ENCODE measurements at places on chromosomes 2 and 18. TPM values are rescaled to one million over a fixed set of nuclear protein-coding genes. Genes with fewer than 3 reads are reported as not detected.

DNA sequence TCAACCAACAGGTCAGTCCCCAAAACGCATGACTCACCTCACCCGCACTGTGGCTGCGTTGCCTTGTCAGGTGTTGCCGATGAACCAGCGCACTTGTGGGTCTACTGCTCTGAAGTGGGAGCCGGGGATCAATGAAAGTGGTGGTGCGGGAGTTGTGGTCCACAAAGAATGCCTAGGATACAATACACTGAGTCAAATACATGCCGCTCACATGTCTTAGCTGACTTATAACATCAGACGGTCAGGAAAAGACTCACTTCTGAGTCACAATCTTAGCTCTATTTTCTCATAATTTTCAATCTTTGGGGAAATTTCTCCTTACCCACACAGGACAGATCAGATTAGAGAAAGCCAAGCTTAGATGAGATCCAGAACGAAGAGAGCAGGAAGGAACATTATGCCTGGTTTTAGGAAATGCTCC is 107.1 kb upstream of the STK17B start:
- no peak for DNase-seq

The NAT8 gene
- polyA plus RNA-seq, result not detected

The HOXD12 gene
- polyA plus RNA-seq, result not detected

The UGT1A3 gene
- polyA plus RNA-seq, result not detected

GRCh38 chr18:63192126-63192884 is 127.3 kb downstream of the BCL2 start:
- DNase-seq, result no peak

The ASB18 gene
- polyA plus RNA-seq, result 8.8 TPM

DNA sequence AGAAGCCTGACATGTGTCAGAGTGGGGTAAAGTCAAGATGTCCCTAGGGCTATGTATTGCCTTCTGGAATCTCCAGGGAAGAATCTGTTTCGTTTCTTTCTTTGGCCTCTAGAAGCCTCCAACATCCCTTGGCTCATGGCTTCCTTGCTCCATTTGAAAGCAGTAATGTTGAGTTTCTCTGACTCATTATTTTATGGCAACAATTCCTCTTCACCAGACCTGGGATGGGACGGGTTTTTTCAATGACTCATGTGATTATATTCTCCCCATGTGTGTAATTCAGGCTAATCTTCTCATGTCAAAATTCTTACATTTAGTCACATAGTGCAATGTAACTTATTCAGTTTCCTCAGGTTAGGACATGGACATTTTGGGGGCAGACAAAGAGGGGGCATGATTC is 1038.6 kb downstream of the CBLN2 start:
- DNase-seq, result no peak

DNA sequence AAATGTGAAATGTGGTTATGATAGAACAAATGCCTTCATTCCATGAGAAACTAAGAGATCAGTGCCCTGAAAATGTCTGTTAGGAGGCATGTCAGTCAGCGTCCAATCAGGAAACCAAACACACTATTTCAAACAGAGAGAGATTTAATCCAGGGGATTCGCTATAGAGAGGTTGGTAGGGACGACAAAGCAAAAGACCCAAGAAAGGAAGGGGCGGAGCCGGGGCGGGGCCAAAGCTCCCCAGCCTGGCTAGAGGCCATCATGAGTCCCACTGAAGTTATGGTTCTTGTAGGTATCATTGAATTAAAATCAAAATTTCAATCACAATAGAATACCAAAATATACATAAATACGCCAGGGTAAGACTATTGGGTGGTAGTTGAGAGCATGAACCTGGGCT is 32.9 kb upstream of the RNF149 start:
- no peak for DNase-seq

GRCh38 chr2:188610050-188610444 is 318.4 kb downstream of the GULP1 start:
- DNase-seq, result no peak

GRCh38 chr2:160309585-160309984 is 109.5 kb upstream of the ITGB6 start:
- no peak for DNase-seq

The SLC9A4 gene
- polyA plus RNA-seq, result not detected

- peak; percentile 6 for DNase-seq
Observed at GRCh38 chr2:121128741-121129659, 156.0 kb downstream of the TFCP2L1 start.

DNA sequence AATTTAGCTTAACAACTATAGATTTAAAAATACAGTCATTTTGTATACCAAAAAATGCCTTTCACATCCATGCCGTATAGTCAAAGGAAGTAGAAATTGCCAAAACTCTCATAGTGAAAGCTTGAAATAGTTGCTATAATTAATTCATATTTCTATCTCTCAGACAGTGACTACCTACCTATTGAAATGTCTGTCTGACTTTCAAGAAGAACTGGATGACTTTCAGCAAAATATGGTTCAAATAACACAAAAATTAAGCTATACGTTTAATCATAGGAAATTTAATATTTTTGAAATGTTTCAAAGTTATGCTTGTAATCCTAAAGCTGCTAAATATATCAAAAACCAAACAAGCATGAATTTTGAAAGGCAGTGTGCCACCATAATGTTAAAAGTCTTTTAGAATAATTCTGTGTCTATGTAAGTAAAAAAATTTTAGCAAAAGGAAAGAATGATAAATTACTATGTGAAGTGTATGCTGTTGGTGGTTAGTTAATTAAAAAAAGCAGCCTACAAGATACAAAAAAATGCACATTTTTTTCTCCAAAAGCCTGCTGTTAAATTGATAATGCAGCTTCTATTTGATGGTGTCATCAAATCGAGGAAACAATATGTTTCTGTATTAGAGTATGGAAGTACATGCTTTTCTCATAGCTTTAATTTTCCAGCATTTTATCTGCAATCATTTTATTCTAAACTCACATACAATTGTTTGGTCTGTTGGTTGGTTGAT is 57.7 kb upstream of the ST6GAL2 start:
- no peak for DNase-seq

GRCh38 chr2:20327370-20327769 is 23.3 kb downstream of the PUM2 start:
- no peak for DNase-seq

- no peak for DNase-seq
Observed at GRCh38 chr18:67770520-67770919, 254.0 kb upstream of the DSEL start.

The CCBE1 gene
- 3.1 TPM for polyA plus RNA-seq

The RAB6D gene
- 1.2 TPM for polyA plus RNA-seq

The SERPINB13 gene
- polyA plus RNA-seq, result not detected

DNA sequence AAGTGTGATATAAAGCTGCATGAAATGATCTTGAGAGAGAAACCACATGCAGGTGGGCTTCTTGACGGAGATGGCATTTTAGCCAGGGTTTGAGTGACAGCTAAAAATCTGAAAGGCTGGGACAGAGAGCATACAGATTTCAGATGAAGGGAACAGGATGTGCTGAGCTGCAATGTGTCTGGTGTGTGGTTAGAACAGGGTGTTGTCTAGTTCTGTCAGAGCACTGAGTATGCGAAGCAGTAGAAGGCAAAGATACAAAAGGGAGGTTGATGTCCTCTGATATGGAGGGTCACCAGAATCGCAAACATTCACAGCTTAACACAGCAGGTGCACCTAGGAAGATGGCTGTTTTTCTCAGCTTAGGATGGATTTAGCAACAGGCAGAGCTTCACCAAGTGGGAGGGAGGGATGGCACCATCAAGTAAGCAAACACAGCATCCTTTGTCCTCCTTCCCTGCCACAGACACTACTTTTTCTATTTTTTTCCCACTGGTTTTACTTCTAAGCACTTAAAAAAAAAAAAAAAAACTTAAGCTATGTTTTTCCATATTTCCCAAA is 182.5 kb downstream of the TMX3 start:
- no peak for DNase-seq

The MITD1 gene
- 39.9 TPM for polyA plus RNA-seq

GRCh38 chr2:181264441-181264840 is 192.7 kb upstream of the ITGA4 start:
- DNase-seq, result no peak

The PKDCC gene
- polyA plus RNA-seq, result 205 TPM

- no peak for DNase-seq
Observed at GRCh38 chr2:54867457-54867856, 144.0 kb downstream of the EML6 start.

GRCh38 chr18:47118981-47119380 is 31.3 kb downstream of the HDHD2 start:
- DNase-seq, result no peak

DNA sequence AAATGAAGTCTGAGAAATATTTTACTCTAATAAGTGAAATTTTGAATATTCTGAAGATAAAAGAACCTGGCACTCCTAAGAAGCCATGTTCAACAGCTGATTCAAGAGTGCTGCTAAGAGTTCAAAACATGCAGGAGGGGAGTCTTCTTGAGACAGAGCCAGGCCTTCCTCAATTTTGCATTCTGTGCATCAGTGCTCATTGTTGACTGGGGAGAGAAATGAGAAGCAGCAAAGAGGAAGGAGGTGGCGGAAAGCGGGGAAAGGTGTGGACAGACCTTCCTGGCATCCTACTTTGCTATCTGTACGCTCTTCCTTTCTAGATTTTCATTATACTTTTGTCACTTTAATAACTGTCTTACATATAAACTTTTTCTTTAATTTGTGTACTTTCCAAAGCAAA is 29.7 kb upstream of the TXNDC2 start:
- no peak for DNase-seq

The ALPP gene
- not detected for polyA plus RNA-seq

The AQP12B gene
- polyA plus RNA-seq, result 0.82 TPM

GRCh38 chr2:200523158-200523557 is 2.8 kb upstream of the SGO2 start:
- DNase-seq, result no peak

DNA sequence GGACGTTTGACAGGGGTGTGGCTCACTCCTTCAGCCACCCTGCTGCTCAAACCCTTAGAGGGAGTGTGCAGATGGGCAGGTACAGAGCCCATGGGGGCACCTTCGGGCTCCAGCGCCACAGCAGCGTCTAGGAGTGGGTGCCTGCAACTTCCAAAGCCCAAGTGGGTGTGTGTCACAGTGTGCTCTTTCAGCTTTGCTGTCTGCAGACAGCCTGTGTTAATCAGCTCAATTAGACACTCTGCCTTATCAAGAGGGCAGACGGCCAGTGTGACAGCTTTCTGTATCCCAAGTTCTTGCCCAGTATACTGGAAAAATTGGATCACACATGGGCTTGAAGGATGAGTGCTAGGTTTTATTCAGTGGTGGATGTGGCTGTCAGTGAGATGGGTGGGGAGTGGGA is 96.7 kb downstream of the AP1S3 start:
- DNase-seq, result no peak

- DNase-seq, result peak; percentile 27
Observed at GRCh38 chr18:41700416-41700815, 254.6 kb upstream of the PIK3C3 start.

The GBX2 gene
- 0.25 TPM for polyA plus RNA-seq

- no peak for DNase-seq
Observed at GRCh38 chr2:229314117-229314516, 43.0 kb upstream of the PID1 start.

DNA sequence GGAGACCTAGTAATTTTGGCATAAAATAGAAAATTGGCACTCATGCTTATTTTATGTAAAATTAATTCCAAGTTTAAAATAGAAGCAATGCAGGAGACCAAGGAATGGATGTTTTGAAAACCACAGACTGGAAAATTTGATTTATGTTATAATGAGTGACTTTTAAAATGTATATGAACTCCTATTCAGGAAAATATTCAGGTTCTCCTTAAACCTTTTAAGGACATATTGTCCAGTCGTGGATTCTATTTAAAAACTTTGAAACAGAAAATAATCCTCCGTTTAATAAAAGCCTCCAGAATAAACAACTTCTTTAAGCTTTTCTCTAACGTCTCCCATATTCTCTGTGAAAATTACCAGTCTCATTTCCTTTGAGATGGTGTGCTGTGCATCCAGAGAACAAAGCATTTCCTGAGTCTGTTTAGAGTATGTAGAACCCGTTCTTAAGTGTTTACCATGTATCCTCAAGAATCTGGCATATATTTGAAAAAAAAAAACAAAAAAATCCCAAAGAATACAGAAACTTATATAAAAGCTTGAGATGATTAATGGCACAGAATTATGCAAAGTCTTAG is 8.6 kb upstream of the YES1 start:
- no peak for DNase-seq

DNA sequence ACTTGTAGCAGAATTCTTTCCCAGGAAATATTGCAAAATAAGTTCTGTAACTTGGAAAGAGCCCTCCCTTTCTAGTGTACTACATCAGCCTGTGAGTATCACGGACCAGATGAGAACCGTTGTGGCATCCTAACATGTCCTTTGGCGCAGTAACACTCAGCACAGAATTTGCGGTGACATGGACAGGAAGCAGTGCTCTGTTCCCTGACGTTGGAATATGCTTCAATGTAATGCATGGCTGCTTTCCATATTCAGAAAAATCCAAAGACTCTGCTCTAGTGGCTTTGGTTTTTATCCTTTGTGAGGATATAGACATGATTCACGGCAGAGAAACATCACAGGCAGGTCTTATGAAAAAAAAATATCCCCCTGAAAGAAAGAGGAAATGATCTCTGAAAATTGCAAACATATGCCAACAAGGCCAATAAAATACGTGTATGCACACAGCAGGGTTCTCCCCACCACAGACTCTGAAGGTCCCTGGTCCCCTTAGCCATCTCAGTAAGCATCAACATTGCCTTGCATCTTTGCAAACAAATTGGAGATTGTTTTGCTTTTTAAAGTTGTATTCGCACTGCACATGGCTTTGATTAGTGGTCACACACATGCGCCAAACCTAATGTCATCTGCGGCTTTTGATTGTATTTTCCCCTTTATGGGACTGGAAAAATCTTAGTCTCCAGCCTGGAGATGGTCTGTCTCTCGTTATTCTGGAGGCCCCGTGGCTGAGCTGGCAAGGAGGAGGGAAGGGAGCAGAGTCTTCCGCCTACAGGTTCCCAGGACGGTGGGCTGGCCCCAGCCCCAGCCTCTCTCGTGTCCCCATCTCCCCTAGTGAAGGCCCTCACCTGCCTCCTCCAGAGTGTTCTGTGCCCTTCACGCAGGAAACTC is 122.9 kb downstream of the COPS8 start:
- DNase-seq, result peak; percentile 79

DNA sequence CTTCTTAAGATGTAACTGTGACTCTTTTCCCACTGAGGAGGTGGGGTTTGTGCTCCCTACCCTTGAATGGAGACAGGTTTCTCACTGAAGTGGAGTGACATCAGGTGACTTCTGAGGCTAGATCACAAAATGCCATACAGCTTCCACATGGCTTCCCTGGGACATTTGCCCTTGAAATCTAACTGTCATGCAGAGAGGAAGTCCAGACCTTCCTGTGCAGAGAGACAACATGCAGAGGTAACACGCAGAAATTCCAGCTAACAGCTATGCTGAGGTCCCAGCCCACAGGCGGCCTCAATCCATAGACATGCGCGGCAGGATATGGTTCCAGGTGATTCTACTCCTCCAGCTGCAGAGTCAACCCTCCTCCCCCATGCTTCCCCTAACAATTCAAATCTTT is 119.0 kb downstream of the TRIB2 start:
- no peak for DNase-seq

DNA sequence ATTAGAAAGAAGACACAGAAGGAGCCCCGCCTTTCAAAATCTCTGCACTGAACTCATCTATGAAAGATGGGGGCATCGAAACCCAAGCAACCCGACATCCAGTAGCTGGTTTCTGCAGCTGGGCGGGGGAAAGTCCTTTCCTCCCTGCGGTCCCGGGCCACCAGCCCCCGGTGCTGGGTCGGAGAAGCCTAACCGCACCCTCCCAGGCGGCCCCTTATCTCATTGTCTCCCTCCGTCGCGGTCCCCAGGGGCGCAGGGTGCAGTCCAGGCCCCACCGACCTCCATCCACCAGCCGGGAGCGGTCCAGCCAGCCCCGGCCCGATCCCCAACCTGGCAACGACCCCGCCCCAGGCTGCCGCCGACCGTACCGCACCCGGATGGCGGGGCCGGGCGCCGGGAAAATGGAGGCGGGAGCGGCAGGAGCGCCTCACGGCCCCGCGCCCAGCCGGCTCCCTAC is 452 bp downstream of the RAPH1 start:
- DNase-seq, result peak; percentile 46
